ENCODE measurements at places on chromosomes 13 and 19.

- DNase-seq, result no peak
Measured at GRCh38 chr13:64305246-64305645, 2889.6 kb upstream of the PCDH20 start.

- no peak for DNase-seq
Measured at GRCh38 chr13:53079691-53080090, 51.1 kb downstream of the OLFM4 start.

GRCh38 chr13:80214050-80214449 is 126.9 kb downstream of the SPRY2 start:
- DNase-seq, result no peak

DNA sequence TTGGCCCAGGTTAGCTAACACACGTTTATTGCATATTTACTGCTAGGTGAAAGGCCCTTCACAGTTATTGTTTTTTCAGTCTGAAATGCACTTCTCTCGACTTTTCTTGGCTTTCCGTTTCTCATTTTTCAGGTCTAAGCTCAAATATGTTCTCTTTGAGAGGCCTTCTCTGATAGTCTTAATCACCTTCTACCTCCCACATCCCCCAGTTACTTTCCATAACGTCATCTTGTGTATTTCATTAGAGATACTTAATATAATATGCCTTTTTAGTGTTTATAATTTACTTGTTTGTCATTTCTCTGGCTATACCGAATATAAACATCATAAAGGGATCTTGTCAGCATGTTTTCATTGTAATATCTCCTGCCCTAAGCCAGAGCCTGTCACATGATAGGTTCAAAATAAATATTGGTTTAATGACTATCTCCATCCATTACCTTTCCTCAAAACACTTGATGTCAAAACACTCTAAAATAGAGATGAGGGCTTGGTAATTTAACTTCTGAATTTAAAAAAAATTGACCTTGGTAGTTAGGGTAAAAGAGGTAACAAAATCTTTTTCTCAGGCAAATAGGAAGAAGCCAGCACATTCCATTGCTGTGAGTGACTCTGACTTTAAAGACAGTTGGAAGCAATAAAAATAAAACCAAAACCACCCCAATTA is 168.6 kb upstream of the RFC3 start:
- DNase-seq, result no peak

DNA sequence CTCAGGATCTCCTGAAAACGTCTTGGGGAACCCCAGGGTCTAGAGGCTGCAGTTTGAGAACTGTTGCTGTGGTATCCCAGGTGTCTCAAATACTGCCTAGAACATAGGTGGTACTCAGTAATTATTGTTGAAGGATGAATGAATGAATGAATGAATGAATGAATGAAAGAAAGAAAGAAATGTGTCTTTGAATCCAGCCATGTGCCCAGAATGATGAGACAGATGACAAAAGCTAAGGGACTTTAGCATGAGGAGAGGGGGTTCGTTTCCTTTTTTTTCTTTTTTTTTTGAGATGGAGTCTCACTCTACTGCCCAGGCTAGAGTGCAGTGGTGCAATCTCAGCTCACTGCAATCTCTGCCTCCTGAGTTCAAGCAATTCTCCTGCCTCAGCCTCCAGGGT is 7.8 kb downstream of the LSR start:
- no peak for DNase-seq

- no peak for DNase-seq
Measured at GRCh38 chr19:42540071-42540553, 11.8 kb upstream of the CEACAM1 start.

GRCh38 chr13:25468325-25469168 is 96.8 kb downstream of the ATP8A2 start:
- no peak for DNase-seq

- DNase-seq, result no peak
Measured at GRCh38 chr19:35977446-35978222, 17.4 kb upstream of the SDHAF1 start.

DNA sequence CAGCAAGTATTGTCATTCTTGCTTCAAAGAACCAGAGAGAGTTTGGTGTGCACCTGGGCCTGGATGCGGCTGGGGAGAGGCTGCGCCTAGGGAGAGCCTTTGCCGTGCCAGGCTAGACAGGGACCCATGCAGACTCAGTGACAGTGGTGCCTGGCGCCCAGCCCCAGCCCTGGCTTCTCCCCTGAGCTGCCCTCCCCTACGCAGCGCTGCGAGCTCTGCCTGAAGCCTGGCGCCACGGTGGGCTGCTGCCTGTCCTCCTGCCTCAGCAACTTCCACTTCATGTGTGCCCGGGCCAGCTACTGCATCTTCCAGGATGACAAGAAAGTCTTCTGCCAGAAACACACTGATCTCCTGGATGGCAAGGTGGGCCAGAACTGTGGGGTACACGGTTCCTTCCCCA is 12.0 kb downstream of the KMT2B start:
- DNase-seq, result peak; percentile 26

DNA sequence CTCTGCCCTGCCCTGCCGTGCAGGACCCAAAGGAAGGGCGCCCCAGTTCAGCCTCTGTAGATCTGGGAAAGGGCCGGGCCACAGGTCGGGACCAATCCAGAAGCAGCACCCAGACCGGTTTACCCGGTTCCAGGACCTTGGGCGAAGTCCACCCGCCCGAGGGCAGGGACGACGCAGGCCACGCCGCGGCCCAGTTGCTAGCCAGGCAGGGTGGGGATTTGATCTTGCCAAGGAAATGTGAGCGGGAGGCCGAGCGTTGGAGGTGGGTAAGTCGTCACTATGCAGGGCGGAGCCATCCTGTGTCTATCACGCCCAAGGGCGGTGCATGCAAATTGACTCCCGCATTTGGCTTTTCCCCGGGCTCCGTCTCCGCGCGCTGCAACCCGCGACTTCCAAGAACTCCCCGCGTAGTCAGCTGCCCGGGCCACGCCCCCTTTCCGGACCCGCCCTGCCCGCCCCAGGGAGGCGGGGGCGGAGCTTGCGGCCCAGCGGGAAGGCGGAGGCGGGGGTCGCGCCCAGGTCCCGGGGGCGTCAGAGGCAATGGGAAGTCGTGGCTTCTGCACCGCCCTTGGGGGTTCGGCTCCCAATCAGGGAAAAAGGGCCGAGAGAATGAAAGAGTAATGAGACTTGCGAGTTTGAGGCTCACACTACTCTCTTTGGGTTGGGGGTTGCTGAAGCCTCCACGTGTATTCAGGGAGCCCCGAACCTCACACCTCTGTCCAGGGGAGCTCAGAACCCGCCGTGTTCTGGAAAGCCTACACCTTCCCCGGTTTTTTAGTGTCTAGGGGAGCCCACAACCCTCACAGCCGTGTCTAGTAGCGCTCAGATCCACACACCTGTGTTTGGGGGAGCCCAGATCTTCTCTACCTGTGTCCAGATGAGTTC is 12.8 kb downstream of the IER2 start:
- peak; percentile 99 for DNase-seq

DNA sequence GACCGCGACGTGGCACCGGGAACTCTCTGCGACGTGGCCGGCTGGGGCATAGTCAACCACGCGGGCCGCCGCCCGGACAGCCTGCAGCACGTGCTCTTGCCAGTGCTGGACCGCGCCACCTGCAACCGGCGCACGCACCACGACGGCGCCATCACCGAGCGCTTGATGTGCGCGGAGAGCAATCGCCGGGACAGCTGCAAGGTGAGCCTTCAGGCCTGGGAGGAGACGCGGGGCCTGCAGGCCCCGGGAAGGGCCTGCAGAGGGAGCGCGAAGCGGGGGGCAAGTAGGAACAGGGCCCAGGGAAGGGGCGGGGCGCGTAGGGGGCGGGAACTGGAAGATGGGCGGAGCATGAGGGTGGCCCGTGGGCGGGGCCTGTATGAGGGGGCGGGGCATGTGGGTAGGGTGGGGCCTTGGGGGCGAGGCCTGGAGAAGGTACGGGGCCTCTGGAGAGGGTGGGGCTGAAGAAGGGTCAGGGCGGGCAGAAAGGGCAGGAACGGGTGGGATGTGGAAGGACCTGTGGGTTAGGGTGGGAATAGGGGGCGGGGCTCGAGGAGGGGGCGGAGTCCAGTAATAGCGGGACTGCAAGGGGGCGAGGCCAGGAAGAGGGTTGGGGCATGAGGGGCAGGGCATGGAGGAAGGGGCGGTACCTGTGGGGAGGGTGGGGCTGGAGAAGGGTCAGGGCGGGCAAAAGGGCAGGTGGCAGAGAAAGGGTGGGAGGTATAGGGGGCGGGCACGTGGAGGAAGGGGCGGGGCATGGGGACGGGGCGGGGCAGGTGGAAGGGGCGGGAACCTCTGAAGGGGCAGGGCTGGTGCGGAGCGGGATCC is 2.5 kb downstream of the CFD start:
- peak; percentile 81 for DNase-seq

GRCh38 chr13:29193083-29193482 is 372.9 kb downstream of the MTUS2 start:
- DNase-seq, result no peak

DNA sequence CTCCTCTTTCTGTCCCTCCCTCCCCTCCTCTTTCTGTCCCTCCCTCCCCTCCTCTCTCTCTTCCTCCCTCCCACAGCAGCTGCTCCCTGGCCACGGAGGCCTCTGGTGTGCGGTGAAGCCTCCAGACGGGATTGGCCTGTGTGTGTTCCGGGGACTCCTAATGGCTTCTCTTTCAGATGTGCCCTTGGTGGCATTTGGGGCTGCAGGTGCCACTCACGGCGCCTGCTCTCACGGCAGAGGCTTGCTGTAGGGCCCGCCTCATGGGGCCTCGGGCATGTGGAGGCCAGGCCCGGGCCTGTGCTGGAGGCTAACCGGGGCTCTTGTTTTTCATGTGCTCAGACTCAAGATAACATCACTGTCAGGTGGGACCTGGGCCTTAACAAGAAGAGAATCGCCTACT is 20.9 kb downstream of the UPF1 start:
- peak; percentile 12 for DNase-seq

DNA sequence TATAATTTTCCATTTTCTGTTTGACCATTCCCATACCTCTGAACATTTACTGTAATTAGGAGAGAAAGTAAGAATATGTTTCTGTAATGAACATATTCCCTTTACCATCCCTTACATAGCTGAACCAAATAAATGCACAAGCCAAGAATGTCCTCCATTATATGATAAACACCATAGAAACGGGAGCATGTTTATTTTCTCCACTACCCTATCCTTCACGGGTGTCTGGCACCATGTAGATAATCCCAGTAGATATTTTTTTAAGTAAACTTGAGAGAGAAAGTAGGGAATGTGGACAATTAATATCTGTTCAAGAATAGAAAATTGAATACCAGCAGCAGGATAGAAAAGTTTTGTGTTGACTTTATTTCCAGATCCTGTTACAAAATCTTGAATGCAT is 928.4 kb downstream of the EFNB2 start:
- DNase-seq, result no peak

- DNase-seq, result no peak
Measured at GRCh38 chr19:21748088-21748487, 19.3 kb downstream of the ZNF100 start.

DNA sequence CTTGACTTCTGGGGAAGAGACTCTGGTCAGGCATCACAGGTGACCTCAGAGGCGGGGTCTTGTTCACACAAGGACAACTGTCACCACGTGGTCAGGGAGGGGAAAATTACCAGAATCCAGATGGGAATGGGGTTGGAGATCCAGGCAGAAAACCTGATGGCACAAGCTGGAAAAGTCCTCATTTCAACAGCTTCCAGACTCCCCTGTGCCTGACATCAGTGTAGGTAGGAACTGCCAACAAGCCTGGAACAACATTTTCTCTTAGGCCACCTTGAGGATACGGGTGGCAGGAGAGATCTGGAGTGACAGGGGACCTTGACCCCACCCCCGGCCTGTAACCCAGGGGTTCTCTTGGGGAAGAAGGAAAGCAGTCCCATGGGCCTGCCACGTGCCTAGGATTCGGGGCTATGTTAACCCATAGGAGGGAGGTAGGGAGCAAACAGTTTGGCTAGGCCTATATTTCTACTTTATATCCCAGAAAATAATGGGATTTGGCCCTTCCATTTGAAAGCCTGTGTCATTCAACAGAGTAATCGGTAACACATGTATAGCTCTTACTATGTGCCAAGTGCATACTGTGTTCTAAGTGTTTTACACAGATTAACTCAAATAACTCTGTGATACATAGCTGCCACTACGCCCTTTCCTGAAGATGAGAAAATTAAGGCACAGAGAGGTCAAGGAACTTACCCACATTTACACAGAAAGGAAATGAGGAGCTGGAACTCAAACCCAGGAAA is 44.9 kb upstream of the C13orf42 start:
- DNase-seq, result no peak

DNA sequence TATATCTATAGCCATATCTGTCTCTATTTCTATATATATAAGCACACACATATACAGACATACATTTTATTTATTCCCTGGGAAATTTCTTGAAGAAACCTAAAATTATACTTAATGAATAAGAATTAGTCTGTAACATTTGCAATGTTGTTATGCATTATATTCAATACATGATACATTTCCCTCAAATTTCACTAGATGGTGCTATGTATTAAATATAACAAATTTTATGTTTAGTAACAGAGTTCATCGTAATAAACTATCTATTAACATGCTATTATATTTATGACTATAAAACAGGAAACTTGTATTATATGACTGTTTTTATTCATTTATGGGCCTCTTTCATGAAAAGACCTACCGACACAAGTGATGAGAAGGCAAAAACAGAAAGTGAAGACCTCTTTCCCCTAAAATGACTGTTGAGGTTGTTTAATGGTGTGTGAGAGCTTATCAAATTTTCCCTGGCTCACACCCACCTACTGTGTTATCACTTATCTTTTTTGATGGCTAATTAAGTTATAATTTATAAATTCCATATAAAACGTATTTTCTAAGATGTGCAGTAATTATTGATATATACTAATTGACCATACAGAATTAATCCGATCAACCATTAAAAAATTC is 881.9 kb downstream of the SLITRK6 start:
- DNase-seq, result no peak

DNA sequence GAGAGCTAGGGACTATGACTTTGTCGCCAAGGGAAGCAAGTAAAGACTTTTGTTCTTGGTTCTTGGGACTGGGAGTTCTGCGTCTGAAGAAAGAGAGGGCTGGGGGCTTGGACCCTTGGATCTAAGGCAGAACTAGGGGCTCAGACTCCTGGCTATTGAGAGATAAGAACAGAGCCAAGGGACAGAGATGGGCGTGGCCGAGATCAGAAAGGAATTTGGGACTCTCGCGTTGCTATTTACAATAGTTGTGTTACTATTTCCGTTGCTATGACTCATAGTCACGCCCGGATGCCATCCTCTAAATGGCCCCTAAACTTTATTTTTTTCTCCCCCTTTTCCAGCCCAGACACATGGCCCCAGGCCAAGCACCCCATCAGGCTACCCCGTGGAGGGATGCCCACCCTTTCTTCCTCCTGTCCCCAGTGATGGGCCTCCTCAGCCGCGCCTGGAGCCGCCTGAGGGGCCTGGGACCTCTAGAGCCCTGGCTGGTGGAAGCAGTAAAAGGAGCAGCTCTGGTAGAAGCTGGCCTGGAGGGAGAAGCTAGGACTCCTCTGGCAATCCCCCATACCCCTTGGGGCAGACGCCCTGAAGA is 759 bp downstream of the PPP1R15A start:
- DNase-seq, result peak; percentile 90

Measured in right cardiac atrium (tissue), 5 donors.